Endothelial cell of umbilical vein (primary cell): ENCODE measurements at places on chromosomes 5 and 9. TPM values are rescaled to one million over a fixed set of nuclear protein-coding genes. Genes with fewer than 3 reads are reported as not detected.

The MED10 gene
- polyA plus RNA-seq = 49.8 and 56.3 TPM in 2 replicates

The TMC1 gene
- 0.30 TPM in 1 of 2 replicates, not detected in the other for polyA plus RNA-seq

- no peak for DNase-seq
Measured at GRCh38 chr5:128121651-128122050, 38.1 kb downstream of the SLC12A2 start.

The GLRA1 gene
- polyA plus RNA-seq = not detected in 2 replicates

DNA sequence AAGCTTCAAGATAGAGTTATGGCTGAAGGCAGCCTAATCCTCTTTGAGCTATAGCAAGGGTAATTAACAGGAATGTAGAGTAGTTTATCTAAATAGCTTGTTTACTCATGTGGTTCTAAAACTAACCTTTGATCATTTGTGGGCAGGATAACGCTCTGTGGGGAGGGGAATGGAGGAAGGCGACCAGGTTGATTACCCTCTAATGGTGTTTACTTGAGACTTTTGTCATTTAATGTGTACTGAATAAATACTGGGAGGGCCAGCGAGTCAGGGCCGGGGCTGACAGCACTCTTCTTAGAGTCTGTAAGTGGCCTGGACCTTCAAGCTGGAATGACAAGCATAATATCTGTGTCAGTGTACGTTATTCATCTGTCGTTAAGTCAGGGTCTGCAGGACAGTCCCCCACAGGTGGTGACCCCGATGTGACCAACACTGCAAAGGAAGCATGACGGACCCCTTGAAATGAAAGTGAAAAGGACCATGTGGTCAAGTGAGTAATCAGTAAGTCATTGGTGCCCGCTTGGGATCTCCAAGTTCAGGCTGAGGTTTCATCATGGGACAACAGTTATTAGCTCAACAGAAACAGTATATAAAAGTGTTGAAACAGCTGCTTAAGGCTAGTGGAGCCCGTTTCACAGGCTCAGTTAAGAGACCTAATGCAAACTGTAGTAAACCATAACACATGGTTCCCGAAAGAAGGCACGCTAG, 162.6 kb downstream of the CPLANE1 start:
- no peak for DNase-seq
